ENCODE measurements at places on chromosomes 11 and 22.

DNA sequence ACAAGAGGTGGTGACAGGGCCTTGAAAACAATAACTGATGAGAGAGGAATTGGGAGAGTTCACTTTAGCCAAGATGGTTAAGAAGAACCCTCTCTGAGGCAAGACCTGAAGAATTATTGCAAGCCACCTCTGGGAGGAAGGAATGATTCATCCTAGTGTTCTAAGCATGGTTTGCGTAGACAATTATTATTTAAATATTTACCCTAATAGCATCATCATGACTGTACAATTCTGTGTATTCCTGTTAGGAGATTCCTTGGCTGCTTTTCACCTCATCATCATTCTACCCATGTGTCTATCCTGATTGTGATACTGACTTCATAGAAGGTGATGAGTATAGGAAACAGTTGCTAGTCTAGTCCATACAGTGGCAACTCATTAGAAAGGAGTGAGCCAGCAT, 264.4 kb downstream of the DDX10 start:
- DNase-seq: no peak

GRCh38 chr11:114433376-114433775, 5.9 kb upstream of the REXO2 start:
- no peak for DNase-seq

- DNase-seq: no peak
Observed at GRCh38 chr22:23675502-23676415, 15.1 kb upstream of the RGL4 start.

DNA sequence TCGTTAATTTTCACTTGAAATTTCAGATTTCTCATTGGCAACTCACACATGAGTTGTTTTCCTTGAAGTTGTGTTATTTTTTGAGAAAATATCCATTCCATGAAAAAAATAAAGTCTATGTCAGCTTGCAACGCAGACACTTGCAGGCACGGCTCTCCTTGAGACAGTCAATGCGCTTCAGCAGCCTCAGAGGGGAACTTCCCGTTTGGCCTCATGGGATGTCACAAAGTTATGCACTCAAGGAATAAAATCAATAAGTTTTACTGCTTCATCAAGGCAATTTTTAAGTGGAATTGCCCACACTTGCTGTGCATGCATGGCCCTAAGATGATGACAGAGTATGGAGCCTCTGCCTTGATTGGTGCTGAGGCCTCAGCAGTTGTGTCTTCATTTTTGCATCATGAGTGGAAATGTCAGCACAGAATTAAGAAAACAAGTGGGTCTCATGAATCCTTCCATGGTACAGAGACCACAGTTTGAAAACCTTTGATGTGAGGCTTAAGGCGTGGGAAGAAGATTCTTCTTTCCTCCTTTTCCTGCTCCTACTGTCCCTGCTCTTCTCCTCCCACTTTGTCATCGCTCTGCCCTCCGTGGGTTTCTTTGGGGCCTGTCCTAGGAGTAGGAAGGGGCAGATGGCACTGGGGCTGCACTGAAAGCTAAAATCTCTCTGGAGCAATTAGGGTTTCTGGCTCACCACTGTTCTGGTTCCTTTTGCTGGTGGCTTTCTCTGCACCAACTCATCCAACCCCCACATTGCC, 509.0 kb upstream of the B3GAT1 start:
- DNase-seq: no peak

DNA sequence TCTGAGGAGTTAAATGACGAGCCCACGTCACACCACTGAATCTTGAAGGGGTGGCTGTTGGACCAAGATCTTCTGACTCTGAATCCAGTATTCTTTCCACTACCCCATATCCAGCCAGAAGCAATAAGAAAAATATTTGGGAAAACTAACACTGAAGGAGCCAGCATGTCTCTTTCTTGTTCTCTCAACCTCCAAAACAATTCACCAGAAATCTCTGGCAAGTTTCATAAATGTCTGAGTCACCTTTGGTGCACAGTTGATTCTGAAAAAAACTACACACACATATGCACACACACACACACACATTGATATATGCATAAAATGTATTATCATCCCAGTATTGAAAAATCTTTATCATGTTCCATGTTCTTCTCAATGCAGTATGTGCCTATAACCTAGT, 104.3 kb upstream of the BLID start:
- no peak for DNase-seq

- DNase-seq: no peak
Observed at GRCh38 chr11:46690702-46691101, 9.7 kb downstream of the ARHGAP1 start.

Data from activated CD4-positive, CD25-positive, alpha-beta regulatory T cell (primary cell).